ENCODE measurements at places on chromosomes 4 and X.

- DNase-seq, result no peak
Observed at GRCh38 chr4:80140194-80140593, 57.1 kb upstream of the PRDM8 start.

GRCh38 chr4:140426610-140427105 is 790 bp downstream of the CLGN start:
- no peak for DNase-seq

DNA sequence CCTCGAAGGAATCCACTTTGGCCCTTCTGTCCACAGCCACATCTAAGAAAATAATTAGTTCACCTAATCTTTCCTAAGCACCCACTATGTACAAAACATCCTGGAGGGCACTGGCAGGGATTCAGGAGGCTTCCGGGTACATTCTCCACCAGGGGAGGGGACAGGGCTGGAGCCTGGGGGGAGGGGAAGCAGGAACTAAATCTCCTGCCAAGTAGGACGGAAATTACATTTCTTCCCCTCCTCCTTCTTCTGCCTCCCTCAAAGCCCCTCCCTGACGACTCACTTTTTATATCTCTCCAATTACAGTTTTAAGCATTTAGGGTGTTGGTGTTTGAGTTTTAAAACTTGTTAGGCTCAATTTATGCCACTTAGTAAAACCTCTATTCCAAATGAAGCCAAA is 203.1 kb downstream of the BCOR start:
- no peak for DNase-seq

- DNase-seq, result no peak
Observed at GRCh38 chrX:105701310-105702052, 120.9 kb upstream of the NRK start.

- DNase-seq, result no peak
Observed at GRCh38 chr4:5753766-5754528, 42.9 kb downstream of the EVC start.

- DNase-seq, result no peak
Observed at GRCh38 chrX:23223169-23223568, 111.5 kb upstream of the PTCHD1 start.

DNA sequence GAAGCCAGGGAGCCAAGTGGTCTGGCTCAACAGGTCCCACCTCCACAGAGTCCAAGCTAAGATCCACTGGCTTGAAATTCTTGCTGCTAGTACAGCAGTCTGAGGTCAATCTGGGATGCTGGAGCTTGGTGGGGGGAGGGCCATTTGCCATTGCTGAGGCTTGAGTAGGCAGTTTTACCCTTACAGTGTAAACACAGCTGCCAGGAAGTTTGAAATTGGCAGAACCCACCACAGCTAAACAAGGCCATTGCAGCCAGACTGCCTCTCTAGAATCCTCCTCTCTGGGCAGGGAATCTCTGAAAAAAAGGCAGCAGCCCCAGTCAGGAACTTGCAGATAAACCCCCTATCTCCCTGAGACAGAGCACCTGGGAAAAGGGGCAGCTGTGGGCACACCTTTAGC is 84.9 kb downstream of the EDA2R start:
- DNase-seq, result no peak

DNA sequence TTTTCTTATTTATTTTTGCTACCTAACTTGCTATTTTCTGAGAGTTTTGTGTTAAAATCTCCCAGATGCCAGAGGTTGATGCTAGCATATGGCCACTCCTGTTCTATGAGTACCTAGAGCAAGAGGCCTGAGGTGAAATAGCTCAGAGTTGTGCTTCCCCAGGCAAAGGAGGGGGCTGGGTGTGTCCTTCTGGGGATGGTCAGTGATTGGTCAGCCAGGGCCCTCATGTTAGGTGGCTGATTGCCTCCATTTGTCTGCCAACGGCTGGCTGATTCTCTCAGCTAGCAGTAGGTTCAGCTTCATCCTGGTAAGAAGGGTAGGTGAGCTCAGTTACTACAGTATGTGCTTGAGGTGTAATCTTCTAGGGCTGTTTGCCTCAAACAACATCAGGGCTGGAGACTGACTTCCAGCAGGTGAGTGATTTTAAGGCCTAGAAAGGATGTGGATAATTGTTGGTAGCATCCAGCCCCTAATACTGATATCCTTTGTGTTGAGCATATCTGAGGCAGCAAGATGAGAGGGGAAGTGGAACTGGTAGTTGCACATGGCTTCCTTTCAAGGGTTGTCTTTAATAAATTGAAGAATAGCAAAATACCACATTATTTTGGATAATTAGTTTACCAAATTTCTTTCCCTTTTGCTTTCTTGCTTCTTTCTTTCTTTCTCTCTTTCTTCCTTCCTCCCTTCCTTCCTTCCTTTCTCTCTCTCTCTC is 62.5 kb upstream of the RHOH start:
- no peak for DNase-seq

- peak; percentile 20 for DNase-seq
Observed at GRCh38 chr4:147586637-147587036, 30.6 kb upstream of the TMEM184C start.

- DNase-seq, result no peak
Observed at GRCh38 chrX:106246511-106246910, 78.4 kb downstream of the PWWP3B start.

Measured in GM10248 (cell line).